Myocyte (in vitro differentiated cells): ENCODE measurements at places on chromosomes 7 and 10. TPM values are rescaled to one million over a fixed set of nuclear protein-coding genes. Genes with fewer than 3 reads are reported as not detected.

- no peak for DNase-seq
Measured at GRCh38 chr10:2890093-2890492, 177.3 kb upstream of the PFKP start.

The DENND2A gene
- total RNA-seq, result 0.05 and 0.21 TPM in 2 replicates

The LIPN gene
- total RNA-seq, result not detected in 2 replicates

The IPMK gene
- total RNA-seq, result 7.3 and 11.2 TPM in 2 replicates

GRCh38 chr7:100124301-100125230 is 2.2 kb upstream of the MBLAC1 start:
- DNase-seq, result no peak

GRCh38 chr10:70293169-70293843 is 9.5 kb upstream of the NPFFR1 start:
- DNase-seq, result no peak

The SMKR1 gene
- 1.6 and 3.9 TPM in 2 replicates for total RNA-seq

GRCh38 chr10:244227-244626 is 109.0 kb downstream of the ZMYND11 start:
- DNase-seq, result no peak

GRCh38 chr7:28830846-28831245 is 127.3 kb downstream of the TRIL start:
- DNase-seq, result peak; percentile 60

- DNase-seq, result no peak
Measured at GRCh38 chr7:49635800-49636199, 137.6 kb upstream of the VWC2 start.

DNA sequence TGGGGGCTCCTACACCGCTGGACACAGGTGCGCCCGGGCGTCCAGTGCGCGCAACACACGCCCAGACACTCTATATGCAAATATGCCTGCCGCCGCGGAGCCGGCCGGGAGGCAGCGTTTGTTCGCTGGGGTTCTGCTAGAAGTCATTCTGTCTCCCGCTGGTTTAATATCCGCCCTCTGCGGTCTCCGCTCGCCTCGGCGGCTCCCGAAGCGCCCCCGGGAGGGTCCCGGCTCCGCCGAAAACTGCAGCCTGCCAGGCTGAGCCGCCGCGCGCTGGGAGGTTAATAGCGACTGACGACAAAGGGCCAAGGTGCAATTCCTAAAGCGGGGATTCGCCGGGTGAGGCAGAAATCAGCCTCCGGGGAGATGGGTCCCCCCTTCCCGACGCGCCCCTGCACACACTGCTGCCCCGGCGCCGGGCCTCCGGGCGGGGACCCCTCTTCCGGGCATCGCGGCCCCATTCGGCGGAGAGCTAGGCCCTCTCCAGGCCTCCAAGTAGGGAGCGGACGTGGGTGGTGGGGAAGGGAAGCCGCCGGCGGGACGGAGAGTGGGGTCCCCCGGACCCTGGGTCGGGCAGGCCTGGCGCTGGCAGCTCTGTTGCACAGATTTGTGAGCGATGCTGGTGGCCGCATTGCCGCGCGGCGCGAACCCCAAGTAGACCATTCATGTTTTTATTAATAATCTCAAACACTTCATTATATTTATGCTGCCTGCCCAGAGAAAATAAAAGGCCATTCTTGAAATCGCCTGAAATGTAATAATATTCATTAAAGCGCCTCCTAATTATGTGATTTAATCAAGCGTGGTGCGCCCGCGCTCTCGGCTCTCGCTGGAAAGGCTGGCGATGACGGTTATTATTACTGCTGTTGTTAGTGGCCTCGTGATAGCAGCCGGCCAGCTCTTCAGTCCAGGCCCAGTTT is 9.1 kb downstream of the EN2 start:
- no peak for DNase-seq

- peak; percentile 75 for DNase-seq
Measured at GRCh38 chr10:99435986-99436638, 5.7 kb upstream of the GOT1 start.

The RPS24 gene
- 1,781 and 1,980 TPM in 2 replicates for total RNA-seq

The CFAP46 gene
- total RNA-seq, result not detected in 2 replicates

DNA sequence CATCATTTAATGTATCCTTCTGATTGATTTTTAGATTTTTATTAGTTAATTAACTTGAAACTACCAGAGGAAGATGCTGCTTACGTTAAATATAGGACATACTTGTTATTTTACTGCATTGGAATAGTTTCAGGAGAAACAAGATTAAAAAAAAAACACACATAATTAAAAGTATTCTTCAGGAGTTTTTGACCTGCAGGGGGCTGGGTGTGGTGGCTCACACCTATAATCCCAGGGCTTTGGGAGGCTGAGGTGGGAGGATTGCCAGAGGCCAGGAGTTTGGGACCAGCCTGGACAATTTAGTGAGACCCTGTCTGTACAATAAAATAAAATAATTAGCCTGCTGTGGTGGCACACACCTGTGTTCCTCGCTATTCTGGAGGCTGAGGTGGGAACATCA is 10.7 kb downstream of the CBLL1 start:
- no peak for DNase-seq

DNA sequence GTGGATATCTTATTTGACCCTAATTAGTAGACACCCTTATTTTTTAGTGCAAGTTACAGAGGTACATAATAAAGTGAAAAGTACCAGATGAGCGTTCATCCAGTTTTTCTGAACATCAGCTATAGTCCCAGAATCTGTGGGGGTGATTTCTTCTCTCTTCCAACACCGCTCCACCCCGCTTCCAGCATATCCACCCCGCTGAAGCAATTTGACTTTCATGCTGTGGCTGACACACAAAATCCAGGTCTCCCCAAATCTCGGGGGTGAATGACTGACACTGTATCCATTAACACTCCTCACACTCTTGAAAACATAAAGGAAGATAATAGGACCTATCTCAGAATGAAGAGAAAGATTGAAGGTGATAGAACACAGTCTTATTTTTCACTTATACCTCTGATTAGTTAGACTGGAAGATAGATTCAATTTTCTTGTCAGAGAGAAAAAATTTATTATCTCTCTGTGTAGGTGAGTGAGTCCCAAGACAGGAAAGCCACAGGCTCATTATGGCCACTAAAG is 143.4 kb downstream of the ANLN start:
- DNase-seq, result no peak

- no peak for DNase-seq
Measured at GRCh38 chr7:99131290-99131689, 12.6 kb downstream of the SMURF1 start.

The HMX3 gene
- 0.47 TPM in 1 of 2 replicates, not detected in the other for total RNA-seq
